B cell (primary cell): ENCODE measurements at places on chromosomes 16 and 17. TPM values are rescaled to one million over a fixed set of nuclear protein-coding genes. Genes with fewer than 3 reads are reported as not detected.

GRCh38 chr17:880443-881269 is 98.5 kb downstream of the MRM3 start:
- no peaks in the 10 kb centered on the region for H3K4me1 ChIP-seq
- H3K27me3 ChIP-seq, result no peaks in the 10 kb centered on the region

DNA sequence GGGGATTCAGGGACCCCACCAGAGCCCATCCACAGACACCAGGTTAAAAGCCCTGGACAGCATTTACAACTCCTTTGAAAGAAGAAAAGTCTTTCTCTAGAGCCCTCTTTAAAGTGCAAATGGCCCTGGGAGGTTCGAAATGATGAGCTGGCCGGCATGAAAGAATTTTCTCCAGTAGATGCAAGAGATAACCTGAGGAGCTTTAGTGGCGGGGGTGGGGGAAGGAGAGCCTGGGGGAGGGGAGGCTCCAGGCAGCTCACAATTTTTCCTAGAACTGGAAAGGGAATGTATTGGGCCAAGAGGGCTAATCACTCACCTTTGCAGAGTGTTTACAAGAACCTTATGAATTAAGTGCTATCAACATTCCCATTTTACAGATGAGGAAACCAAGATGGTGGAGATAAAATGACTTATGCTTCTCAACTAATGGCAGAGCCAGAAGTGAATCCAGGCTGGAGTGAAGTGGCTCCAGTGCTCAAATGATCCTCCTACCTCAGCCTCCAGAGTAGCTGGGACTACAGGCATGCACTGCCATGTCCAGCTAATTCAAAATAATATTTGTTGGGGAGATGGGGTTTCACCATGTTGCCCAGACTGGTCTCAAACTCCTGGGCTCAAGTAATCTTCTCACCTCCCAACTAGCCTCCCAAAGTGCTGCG is 4.2 kb upstream of the CDH1 start:
- DNase-seq, result no peak
- H3K4me1 ChIP-seq, result peaks cover 12% of the 10 kb centered on the region
- H3K27ac ChIP-seq, result no peak overlapping the region
- no peaks in the 10 kb centered on the region for H3K36me3 ChIP-seq
- H3K4me3 ChIP-seq, result no peak overlapping the region

GRCh38 chr16:14452066-14452465 is 178.0 kb downstream of the PARN start:
- peaks cover 3% of the 10 kb centered on the region for H3K36me3 ChIP-seq
- H3K27ac ChIP-seq, result no peak overlapping the region
- no peak for DNase-seq
- H3K4me3 ChIP-seq, result no peak overlapping the region

DNA sequence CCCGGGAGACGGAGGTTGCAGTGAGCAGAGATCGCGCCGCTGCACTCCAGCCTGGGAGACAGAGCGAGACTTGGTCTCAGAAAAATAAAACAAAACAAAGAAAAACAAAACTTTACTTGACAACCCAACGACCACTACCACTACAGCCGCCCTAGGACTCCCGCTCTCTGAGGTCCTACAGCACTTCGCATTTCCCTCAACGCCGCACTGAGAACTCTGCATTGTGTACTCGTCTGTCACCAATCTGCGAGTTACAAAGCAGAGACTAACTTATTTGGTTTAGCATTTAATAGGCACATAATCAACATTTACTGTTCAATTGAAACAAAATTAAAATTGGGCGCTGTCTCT is 479 bp upstream of the ZNF207 start:
- no peaks in the 10 kb centered on the region for H3K36me3 ChIP-seq
- H3K4me3 ChIP-seq, result peak overlapping the region; percentile 95
- H3K27me3 ChIP-seq, result no peaks in the 10 kb centered on the region
- H3K27ac ChIP-seq, result peak overlapping the region; percentile 86
- peaks cover 25% of the 10 kb centered on the region for H3K4me1 ChIP-seq

DNA sequence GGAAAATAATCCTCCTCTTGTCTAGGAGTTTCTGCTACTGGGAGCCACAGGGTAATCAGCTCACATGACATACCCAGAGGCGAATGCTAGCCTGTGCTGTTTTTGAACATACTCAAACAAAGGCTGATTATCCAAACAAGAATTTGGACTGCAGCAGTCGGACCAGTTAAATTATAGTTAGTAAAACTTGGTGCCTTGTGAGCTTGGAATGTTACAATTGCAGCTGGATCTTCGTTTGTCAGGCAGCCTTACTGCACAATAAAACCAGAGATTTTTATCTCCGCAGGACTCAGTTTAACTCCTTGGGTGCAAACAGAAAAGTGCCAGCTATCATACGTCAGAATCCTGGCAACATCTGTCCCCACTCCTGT is 163.8 kb upstream of the TBX2 start:
- H3K4me3 ChIP-seq, result no peak overlapping the region
- H3K27ac ChIP-seq, result no peak overlapping the region
- DNase-seq, result no peak
- H3K36me3 ChIP-seq, result no peaks in the 10 kb centered on the region

GRCh38 chr17:78362671-78363070 is 2.8 kb upstream of the SOCS3 start:
- no peak overlapping the region for H3K4me3 ChIP-seq
- H3K4me1 ChIP-seq, result peaks cover 43% of the 10 kb centered on the region
- H3K27me3 ChIP-seq, result peaks cover 40% of the 10 kb centered on the region
- no peak overlapping the region for H3K27ac ChIP-seq
- no peak for DNase-seq

DNA sequence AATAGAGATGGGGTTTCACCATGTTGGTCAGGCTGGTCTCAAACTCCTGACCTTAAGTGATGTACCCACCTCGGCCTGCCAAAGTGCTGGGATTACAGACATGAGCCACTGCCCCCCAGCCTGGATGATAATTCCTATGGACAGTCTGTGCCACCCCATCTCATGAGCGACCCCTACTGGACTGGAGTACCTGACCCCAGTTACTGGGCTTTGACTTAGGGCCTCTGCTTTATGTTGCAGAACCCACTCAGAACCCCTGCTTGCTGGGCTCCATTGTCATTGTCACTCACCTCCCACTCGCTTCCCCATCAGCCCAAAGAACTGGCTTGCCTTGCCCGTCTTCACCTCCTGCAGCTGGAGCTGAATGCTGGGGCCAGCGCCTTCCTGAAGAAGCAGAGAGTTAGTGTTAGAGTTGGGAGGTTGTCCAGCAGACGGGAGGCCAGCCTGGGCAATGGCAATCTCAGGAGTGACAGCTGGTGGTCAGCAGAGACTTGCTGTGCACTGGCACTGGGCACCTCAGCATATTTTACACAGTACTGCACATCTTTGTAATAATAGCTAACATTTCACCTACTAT is 4.0 kb downstream of the TAC4 start:
- no peaks in the 10 kb centered on the region for H3K4me1 ChIP-seq
- no peak overlapping the region for H3K27ac ChIP-seq
- no peak overlapping the region for H3K4me3 ChIP-seq
- no peak for DNase-seq
- H3K27me3 ChIP-seq, result no peaks in the 10 kb centered on the region

DNA sequence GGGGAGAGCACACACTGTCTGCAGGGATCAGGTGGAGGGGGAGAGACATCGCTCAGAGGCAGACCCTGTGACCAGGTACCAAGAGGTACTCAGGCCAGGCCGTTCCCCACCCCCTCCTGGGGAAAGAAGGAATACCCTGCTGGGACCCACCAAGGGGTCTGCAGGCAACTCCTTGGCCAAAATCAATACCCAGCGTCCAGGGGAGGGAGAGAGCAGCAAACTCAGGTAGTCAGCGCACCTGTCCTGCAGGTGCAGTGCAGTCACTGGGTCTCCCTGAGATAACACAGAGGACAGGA is 57.5 kb upstream of the DOC2B start:
- no peaks in the 10 kb centered on the region for H3K27me3 ChIP-seq
- H3K4me3 ChIP-seq, result no peak overlapping the region
- H3K4me1 ChIP-seq, result no peaks in the 10 kb centered on the region
- no peak for DNase-seq

DNA sequence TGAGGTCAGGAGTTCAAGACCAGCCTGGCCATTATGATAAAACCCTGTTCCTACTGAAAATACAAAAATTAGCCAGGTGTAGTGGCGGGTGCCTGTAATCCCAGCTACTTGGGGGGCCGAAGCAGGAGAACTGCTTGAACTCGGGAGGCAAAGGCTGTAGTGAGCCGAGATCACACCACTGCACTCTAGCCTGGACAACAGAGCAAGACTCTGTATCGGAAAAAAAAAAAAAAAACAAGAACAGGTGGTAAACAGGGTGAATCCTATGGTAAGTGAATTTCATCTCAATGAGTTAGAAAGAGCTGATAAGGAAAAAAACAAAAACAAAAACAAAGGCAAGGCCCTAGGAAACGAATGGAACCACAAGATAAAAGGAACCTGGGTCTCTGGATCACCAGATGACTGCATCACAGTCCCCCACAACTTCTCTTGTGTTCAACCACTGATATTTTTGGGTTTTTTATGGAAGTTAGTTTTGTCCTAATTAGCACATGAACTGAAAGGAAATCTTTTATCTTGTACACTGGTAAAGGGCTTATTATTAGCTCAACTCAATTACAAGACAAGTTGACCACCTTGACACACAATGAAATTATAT is 21.0 kb downstream of the GLG1 start:
- H3K36me3 ChIP-seq, result no peaks in the 10 kb centered on the region
- no peak for DNase-seq
- H3K27me3 ChIP-seq, result no peaks in the 10 kb centered on the region
- no peak overlapping the region for H3K4me3 ChIP-seq
- H3K4me1 ChIP-seq, result peaks cover 23% of the 10 kb centered on the region
- no peak overlapping the region for H3K27ac ChIP-seq

- no peak overlapping the region for H3K4me3 ChIP-seq
- no peaks in the 10 kb centered on the region for H3K36me3 ChIP-seq
- no peak overlapping the region for H3K27ac ChIP-seq
- H3K27me3 ChIP-seq, result no peaks in the 10 kb centered on the region
- DNase-seq, result peak; percentile 67
These were observed 10.8 kb upstream of the SLC46A1 start for GRCh38 chr17:28416703-28417311.

DNA sequence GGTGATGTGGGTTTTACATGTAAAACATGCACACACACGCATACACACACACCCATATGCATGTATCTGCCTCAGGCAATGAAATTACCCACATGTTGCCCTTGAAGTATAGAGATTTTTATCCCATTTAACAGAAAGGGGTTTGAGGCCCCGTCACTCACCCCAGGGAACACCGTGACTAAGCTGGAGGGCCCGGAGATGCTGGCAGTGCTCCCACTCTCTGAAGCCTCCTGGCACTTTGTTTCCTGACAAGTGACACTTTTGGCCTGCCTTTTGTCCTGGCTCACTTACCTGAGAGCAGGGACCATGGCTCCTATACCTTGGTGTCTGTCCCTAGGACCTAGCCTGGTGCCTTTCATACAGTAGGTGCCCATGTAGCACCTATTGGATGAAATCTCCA is 50.0 kb upstream of the TNRC6C start:
- peaks cover 5% of the 10 kb centered on the region for H3K27me3 ChIP-seq
- no peak overlapping the region for H3K4me3 ChIP-seq
- H3K4me1 ChIP-seq, result no peaks in the 10 kb centered on the region

- no peaks in the 10 kb centered on the region for H3K4me1 ChIP-seq
- H3K36me3 ChIP-seq, result no peaks in the 10 kb centered on the region
- no peaks in the 10 kb centered on the region for H3K27me3 ChIP-seq
These were observed 73.9 kb upstream of the TANC2 start for GRCh38 chr17:62892061-62892675.

- no peaks in the 10 kb centered on the region for H3K36me3 ChIP-seq
- H3K4me1 ChIP-seq, result no peaks in the 10 kb centered on the region
- H3K27me3 ChIP-seq, result no peaks in the 10 kb centered on the region
- no peak for DNase-seq
- no peak overlapping the region for H3K4me3 ChIP-seq
These were observed 30.2 kb upstream of the ARHGAP44 start for GRCh38 chr17:12759090-12759489.

- no peak overlapping the region for H3K4me3 ChIP-seq
- H3K27me3 ChIP-seq, result no peaks in the 10 kb centered on the region
- no peaks in the 10 kb centered on the region for H3K36me3 ChIP-seq
- H3K4me1 ChIP-seq, result no peaks in the 10 kb centered on the region
- no peak overlapping the region for H3K27ac ChIP-seq
- peak; percentile 41 for DNase-seq
These were observed 4.5 kb downstream of the FBXL19 start for GRCh38 chr16:30927789-30928378.

DNA sequence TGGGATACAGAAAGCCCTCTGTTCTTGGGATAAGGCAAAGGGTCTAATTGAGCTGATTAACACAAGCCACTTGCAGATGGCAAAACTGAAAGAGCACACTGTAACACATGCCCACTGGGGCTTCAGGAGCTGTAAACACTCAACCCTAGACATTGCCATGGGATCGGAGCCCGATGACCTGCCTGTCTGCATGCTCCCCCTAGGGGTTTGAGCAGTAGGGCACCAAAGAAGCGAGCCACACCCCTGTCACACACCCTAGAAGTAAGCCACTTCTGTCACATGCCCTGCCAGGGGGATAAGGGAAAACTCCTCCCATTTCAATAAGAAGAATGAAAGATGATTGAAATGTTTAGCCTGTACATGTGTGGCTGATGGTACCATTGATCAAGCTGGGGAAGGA is 81.3 kb upstream of the IRX6 start:
- H3K27me3 ChIP-seq, result no peaks in the 10 kb centered on the region
- no peak for DNase-seq
- H3K4me1 ChIP-seq, result no peaks in the 10 kb centered on the region
- no peaks in the 10 kb centered on the region for H3K36me3 ChIP-seq
- no peak overlapping the region for H3K27ac ChIP-seq

Gene TAC4
- total RNA-seq, result not detected in 2 replicates

Gene TMEM88
- total RNA-seq, result 5.1 and 6.0 TPM in 2 replicates

Gene TTYH2
- 3.1 and 3.8 TPM in 2 replicates for total RNA-seq

Gene SLC47A1
- total RNA-seq, result not detected in 2 replicates

Gene PRKCB
- 373 and 397 TPM in 2 replicates for total RNA-seq

Gene KATNIP
- 49.9 and 56.0 TPM in 2 replicates for total RNA-seq

Gene CUEDC1
- total RNA-seq, result not detected in 2 replicates

Gene TBC1D26
- 0.46 TPM in 1 of 2 replicates, not detected in the other for total RNA-seq

Gene PSMD12
- 36.5 and 36.7 TPM in 2 replicates for total RNA-seq
